Aorta (tissue), 5 donors: ENCODE measurements at places on chromosomes 1 and 21. TPM values are rescaled to one million over a fixed set of nuclear protein-coding genes. Genes with fewer than 3 reads are reported as not detected.

The HPDL gene
- total RNA-seq, result not detected

The TAS1R3 gene
- 0.24 TPM for total RNA-seq

The NBPF3 gene
- total RNA-seq, result 5.7 TPM

The TMEM125 gene
- not detected for total RNA-seq

The CXADR gene
- 0.63 TPM for total RNA-seq

The CDC7 gene
- 1.6 TPM for total RNA-seq

DNA sequence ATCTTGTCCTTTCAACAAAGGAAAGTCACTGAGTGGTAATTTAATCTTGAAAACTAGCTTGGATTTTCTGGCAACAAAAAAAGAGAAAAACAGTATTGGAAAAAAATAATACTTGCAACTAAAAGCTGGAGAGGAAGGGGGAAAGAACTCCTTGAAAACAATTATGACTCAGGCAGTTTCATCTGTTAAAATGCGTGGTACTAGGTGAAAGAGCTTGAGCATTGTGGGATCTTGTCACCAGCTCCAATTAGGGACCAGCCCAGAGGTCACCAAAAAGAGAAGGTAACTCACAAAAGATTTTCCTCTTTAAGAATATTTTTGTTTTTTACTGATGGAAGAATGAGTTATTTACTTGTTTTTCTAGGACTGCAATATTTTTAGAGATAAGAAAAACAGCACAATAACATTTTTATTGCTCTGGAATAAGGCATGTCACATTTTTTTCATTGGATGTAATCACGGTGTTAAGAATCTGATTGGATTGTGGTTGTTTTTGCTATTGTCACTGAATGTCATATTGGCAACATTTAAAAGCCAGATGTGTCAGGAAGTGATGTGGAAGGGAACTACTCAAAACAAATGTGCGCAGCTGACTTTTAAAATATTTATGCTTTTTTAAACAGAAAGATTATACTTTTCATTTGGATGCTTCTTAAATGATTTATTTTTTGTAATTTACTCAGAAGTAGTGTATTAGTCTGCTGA lies 78.5 kb upstream of the ADAMTS5 start:
- no peaks in the 10 kb centered on the region for H3K36me3 ChIP-seq
- no peaks in the 10 kb centered on the region for H3K27me3 ChIP-seq
- no peaks in the 10 kb centered on the region for H3K4me1 ChIP-seq
- no peak overlapping the region for H3K4me3 ChIP-seq
- DNase-seq, result no peak
- no peak overlapping the region for H3K27ac ChIP-seq

GRCh38 chr1:43021547-43022474 lies 63.1 kb upstream of the SLC2A1 start:
- H3K4me1 ChIP-seq, result no peaks in the 10 kb centered on the region
- H3K36me3 ChIP-seq, result no peaks in the 10 kb centered on the region
- DNase-seq, result no peak

GRCh38 chr1:10629816-10630571 lies 155.2 kb downstream of the PEX14 start:
- no peaks in the 10 kb centered on the region for H3K36me3 ChIP-seq
- DNase-seq, result peak; percentile 46
- no peaks in the 10 kb centered on the region for H3K27me3 ChIP-seq

DNA sequence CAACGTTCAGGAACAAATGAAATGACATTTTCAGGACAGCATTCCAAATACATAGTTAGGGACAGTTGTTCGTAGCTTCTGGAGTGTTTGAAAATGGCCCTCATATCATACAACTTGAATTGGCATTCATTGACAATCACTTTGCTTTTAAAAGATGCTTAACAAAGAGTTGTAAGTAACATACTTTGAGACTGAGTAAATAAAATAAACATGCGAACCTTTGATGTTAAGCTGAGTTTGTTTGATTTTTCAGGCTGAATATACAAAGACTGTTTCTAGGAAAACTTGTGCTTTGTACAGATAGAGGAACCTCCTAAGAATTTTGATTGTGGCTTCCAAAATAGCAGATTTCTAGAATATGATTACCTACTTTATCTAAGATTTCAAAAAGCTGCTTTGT lies 45.3 kb downstream of the ITSN1 start:
- H3K36me3 ChIP-seq, result no peaks in the 10 kb centered on the region
- H3K4me1 ChIP-seq, result peaks cover 3% of the 10 kb centered on the region

- no peak for DNase-seq
- no peaks in the 10 kb centered on the region for H3K27me3 ChIP-seq
- H3K4me1 ChIP-seq, result peaks cover 2% of the 10 kb centered on the region
- peak overlapping the region; percentile 98 for H3K27ac ChIP-seq
- H3K4me3 ChIP-seq, result peak overlapping the region; percentile 92
Observed at GRCh38 chr1:218347723-218348627, 2.8 kb downstream of the TGFB2 start.

GRCh38 chr21:16078382-16078781 lies 348.6 kb downstream of the USP25 start:
- no peak overlapping the region for H3K27ac ChIP-seq
- no peaks in the 10 kb centered on the region for H3K27me3 ChIP-seq
- no peaks in the 10 kb centered on the region for H3K4me1 ChIP-seq
- H3K4me3 ChIP-seq, result no peak overlapping the region
- DNase-seq, result no peak

- H3K27me3 ChIP-seq, result no peaks in the 10 kb centered on the region
- no peak for DNase-seq
- H3K36me3 ChIP-seq, result no peaks in the 10 kb centered on the region
- no peak overlapping the region for H3K4me3 ChIP-seq
Observed at GRCh38 chr1:214076708-214077065, 88.9 kb downstream of the PROX1 start.

- H3K27me3 ChIP-seq, result no peaks in the 10 kb centered on the region
- H3K4me1 ChIP-seq, result no peaks in the 10 kb centered on the region
- no peak overlapping the region for H3K4me3 ChIP-seq
Observed at GRCh38 chr1:111789142-111789541, 33.4 kb downstream of the DDX20 start.

DNA sequence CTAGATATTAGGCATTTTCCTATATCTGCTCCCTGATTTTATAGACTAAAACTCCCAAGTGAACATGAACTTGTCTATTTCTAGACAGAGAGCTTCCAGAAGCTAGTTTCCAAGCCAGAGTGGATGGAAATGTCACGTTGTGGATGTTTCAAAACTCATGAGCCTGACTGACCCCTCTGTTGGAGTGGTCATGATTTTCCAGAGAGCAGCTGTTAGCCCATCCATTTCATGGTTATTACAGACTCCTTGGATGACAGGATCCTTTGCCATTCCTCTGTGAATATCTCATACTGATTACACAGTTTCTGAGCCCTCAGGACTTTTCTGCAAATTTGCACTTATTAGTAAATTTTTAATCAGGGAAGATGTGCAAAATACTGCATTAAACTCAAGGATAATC lies 76.8 kb upstream of the ATF3 start:
- no peaks in the 10 kb centered on the region for H3K27me3 ChIP-seq
- no peaks in the 10 kb centered on the region for H3K36me3 ChIP-seq
- no peaks in the 10 kb centered on the region for H3K4me1 ChIP-seq
- no peak for DNase-seq
- H3K27ac ChIP-seq, result no peak overlapping the region
- no peak overlapping the region for H3K4me3 ChIP-seq

DNA sequence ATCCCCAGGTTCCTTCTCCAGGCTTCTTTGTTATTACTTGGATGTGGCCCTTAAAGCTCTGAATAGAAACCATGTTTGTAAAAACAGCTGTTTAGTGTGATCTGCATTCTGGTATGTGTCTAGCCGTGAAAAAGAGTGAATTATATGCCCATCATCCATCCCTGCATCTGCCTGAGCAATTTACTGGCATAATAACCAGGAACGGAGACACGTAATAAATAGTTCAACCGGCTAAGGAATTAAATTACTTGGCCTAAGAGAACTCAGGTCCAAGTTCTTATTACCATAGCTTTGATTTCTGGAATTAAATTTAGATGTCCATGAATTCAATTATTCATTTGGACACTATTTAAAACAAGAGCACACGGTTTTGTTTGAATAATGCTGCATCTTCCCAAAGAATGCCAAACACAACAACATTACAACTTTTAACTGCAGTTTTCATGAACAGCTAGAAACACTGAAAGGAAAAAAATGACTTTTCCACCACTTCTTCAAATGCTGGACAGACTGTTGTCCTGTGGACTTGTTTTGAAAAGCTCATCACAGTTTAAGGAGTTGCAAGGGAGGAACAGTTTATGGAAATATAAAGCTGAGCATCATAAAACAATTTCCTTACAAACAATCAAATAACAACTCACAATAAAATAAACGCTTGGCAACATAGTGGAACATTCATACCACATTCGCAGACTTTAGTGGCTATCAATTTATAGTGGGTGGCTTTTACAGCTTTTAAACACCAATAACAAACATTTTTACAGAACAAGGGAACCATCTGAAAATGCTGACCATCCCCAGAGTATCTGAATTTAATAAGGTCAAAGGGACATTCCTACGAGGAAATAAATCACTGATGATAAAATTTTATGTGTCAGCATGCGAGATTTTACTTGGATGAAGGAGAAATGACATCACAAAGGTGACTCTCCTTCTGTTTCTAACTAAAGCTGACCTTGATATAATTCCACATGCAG lies 144.7 kb downstream of the APP start:
- H3K27me3 ChIP-seq, result no peaks in the 10 kb centered on the region
- peaks cover 5% of the 10 kb centered on the region for H3K4me1 ChIP-seq
- DNase-seq, result no peak

DNA sequence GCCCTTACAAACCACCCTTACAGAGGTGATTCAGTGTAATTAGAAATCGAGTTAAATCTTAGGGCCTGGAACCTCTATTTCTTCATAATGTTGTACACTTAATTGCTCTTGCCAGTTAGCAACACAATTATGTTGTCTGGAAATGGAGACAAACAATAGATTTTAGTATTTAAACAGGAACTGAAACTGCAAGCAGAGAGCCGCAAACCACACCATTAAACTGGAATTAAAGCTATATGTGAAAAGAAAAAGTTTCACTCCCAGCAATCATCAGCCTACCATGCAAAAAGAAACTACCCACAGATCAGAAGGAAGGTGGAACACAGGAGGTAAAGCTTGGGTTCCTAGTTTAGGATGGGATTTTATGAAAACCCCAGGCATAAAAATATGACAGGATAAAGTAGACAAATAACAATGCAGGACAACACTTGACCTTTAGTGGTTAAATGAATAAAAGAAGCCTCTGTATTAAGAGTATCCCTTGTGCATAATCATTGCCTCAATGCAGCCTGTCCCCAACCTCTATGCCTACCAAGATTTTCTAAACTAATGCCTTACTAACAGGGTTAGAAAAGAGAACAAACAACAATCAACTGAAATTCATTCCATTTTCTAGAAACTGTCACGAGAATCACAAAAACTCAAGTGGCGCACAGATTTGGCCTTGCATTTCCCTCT lies 304.3 kb upstream of the ESRRG start:
- DNase-seq, result no peak
- H3K27ac ChIP-seq, result no peak overlapping the region
- H3K4me3 ChIP-seq, result no peak overlapping the region
- no peaks in the 10 kb centered on the region for H3K27me3 ChIP-seq

- H3K4me3 ChIP-seq, result no peak overlapping the region
- no peaks in the 10 kb centered on the region for H3K27me3 ChIP-seq
- no peaks in the 10 kb centered on the region for H3K4me1 ChIP-seq
- no peak overlapping the region for H3K27ac ChIP-seq
- no peaks in the 10 kb centered on the region for H3K36me3 ChIP-seq
Observed at GRCh38 chr21:31558962-31559367, 100.5 kb upstream of the SOD1 start.

DNA sequence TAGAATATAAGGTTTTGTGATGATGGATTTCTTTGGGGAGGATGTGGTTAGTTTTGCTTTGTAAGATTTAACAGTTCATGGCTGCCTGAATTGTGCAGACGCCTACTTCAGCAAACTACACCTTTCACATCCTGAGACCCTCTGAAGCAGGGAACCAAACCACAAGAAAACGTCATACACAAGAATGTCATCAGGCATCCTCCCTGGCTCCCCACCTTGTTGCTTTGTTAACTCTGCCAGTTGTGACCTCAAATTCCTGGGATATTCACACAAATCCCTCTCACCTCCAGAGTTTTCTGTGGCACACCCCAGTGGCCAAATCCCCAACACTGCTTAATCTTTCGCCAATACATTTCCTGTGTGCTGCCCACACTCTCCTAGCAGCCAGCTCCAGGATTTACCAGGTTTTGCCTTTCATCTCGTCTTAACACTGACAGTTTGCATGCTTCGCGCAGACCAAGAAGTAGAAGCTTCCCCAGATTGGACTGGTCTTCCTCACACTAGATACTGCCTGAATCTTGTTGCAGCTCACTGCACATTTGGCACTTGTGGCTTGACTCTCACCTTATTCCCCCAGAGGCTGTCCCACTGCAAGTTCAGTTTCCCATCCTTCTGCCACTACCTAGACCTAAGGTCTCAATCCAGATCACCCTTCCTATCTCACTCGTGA lies 51.1 kb upstream of the CTTNBP2NL start:
- no peaks in the 10 kb centered on the region for H3K27me3 ChIP-seq
- no peak overlapping the region for H3K4me3 ChIP-seq
- H3K27ac ChIP-seq, result no peak overlapping the region
- H3K4me1 ChIP-seq, result no peaks in the 10 kb centered on the region
- H3K36me3 ChIP-seq, result no peaks in the 10 kb centered on the region

DNA sequence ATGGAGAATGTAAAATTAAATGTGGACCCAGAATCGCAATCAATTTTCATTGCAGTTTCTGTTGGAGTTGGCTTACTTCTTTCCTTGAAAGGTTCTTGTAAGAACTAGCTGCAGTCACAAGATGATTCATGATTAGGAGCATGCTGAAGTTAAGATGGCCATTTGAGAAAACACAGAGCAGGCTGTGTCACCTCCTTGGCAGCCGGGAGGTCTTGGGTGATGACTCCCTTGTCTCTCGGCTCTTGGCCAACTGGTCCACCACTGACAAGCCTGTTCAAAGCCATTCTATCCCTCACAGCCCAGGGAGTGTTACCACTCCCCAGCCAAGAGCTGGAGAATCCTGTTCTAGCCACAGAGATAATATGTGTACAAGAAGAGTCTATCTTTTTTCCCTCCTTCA lies 40.6 kb downstream of the OPTC start:
- peak overlapping the region; percentile 51 for H3K27ac ChIP-seq
- no peaks in the 10 kb centered on the region for H3K4me1 ChIP-seq
- no peaks in the 10 kb centered on the region for H3K27me3 ChIP-seq
- H3K4me3 ChIP-seq, result no peak overlapping the region

DNA sequence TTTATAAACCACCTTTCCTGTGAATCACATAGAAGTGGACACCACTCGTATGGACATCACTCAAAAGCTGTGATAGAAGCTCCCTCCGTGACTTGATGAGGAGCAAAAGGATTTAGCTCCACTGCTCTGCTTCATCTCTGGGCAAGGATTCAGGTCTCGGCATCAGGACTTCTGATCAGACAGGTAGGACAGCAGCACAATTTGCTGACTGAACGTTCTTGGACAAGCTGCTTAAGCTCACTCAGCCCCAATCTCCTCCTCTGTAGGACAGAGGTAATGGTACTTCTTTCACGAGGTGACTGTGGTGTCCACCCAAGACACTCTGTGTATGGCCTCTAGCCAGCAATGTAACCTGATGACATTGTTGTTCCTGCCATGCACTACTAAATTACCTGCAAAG lies 122.6 kb upstream of the AJAP1 start:
- H3K27ac ChIP-seq, result no peak overlapping the region
- H3K4me3 ChIP-seq, result no peak overlapping the region
- no peak for DNase-seq
- no peaks in the 10 kb centered on the region for H3K4me1 ChIP-seq
- no peaks in the 10 kb centered on the region for H3K36me3 ChIP-seq

- no peak overlapping the region for H3K4me3 ChIP-seq
- no peak overlapping the region for H3K27ac ChIP-seq
- H3K4me1 ChIP-seq, result no peaks in the 10 kb centered on the region
- H3K36me3 ChIP-seq, result no peaks in the 10 kb centered on the region
- H3K27me3 ChIP-seq, result no peaks in the 10 kb centered on the region
Observed at GRCh38 chr1:152220166-152221163, 3.5 kb downstream of the HRNR start.
